Urinary bladder (tissue), 4 donors: ENCODE measurements at places on chromosomes 13 and 19.

DNA sequence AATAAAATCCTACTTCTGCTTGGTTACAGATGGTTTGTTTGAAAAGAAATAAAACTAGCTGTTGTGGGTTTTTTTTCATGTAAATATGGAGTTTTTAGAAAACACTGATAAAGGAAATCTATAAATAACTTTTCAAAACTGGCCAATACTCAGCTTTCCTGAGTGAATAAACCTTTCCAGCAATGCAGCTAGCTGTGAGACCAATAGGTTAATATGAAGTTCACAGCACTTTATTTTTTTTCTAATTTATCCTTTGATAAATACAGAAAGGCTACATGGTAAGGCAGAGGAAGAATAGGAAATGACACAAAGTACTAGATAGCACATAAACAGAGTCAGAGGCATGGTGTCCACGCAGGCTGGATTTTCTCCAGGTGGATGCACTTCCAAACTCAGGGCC lies 154.0 kb downstream of the COG6 start:
- DNase-seq, result no peak

DNA sequence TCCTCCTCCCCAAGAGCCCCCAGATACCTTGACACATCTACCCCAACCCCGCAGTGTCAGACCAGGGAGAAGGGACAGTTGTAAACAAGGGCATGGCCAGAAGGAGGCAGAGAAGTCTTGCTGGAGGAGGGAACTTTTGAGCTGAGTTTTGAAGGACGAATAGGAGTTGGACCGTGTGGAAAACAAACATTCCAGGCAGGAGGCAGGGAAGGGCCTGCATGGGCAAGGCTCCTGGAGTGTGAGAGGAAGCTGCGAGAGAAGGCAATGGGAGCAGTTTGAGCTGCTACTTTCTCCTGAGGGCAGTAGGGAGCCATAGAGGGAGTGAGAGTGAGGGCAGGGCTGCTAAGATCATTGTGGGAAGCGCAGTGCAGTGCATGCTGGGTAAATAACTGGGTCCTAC lies 23.3 kb downstream of the IL12RB1 start:
- no peak for DNase-seq

DNA sequence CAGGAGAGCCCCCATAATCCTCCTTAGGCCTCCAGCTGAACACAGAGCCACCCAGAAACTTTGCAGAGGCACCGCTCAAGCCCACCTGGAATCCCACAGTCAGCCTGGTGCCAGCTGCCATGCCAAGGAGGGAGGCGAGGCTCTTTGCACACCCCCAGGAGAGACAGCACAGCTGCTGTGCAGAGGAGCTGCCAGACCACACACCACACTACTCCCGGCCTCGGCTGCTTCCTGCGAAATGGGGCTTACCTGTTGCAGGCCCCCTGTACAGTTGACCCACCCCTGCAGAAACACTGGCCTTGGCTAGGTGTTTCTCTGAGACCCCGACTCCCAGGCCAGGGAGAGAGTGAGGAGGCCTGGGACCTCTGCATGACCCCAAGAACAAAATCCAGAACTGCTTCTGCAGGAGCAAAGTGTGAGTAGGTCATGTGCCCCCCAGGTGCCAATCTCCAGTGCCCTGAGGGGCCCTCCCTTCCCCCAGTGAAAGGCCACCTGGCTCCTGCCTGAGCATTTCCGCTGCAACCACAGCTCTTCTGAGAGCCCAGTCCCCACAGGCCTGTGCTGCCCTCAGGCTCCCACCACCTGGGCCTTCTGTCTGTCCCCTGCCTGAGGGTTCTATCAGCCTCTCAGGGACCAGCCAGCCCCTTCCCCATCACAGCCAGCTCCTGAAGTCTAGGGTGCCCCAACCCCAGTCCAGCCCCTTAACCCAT lies 580.4 kb downstream of the UQCRFS1 start:
- DNase-seq, result no peak

DNA sequence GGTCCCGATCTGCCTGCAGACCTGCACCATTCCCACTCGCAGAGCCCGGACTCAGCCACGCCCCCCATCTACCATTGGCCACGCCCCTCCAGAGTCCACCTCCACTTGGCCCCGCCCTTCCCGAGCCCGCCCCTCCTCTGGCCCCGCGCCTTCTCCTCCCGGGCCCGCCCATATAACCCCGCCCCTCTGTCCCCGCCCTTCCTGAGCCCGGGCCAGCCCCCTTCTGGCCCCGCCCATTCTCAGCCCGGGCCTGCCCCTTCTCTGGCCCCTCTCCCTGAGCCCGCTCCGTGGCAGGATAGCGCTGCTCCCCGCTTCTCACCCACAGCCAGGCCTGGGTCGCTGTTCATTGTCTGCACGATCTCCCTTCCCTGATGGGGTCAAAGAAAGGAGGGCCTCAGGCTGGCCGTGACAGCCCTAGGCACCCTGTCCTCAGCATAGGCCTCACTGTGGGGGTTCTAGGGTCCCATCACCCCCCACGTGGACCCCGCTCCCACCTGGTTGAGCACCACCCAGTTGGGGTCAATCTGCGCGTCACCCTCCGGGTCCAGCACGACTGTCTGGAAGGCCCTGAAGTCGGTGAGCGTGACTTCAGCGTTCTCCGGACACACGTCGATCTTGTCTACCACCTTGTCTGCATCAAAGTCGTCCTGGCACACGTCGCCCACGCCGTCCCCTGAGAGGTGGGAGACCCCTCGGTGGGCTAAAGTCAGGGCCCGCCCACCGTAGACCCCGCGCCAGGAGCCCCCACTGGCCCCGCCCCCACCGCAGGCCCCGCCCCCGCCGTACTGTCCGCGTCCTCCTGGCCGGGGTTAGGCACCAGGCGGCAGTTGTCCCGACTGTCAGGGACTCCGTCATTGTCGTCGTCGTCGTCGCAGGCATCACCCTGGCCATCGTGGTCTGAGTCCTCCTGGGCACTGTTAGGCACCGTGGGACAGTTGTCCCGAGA lies 5.7 kb downstream of the COMP start:
- DNase-seq, result no peak

DNA sequence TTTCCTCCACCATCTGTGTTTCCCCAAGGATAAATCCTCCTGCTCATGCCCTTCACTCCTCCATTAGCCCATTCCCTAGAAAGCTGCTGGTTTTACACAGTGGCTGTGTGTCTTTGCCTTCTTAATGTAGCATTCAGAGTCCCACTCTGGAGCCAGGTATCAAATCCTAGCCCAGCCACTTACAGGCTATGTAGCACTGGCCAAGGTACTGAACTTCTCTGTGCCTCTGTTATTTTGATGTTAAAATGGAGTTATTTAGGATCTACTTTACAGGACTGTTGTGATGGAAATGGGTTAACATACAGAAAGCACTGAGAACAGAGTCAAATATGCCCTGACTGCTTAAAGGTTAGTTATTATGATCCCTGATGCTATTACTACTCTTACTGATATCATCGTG lies 1.5 kb upstream of the ZSCAN4 start:
- DNase-seq, result no peak

DNA sequence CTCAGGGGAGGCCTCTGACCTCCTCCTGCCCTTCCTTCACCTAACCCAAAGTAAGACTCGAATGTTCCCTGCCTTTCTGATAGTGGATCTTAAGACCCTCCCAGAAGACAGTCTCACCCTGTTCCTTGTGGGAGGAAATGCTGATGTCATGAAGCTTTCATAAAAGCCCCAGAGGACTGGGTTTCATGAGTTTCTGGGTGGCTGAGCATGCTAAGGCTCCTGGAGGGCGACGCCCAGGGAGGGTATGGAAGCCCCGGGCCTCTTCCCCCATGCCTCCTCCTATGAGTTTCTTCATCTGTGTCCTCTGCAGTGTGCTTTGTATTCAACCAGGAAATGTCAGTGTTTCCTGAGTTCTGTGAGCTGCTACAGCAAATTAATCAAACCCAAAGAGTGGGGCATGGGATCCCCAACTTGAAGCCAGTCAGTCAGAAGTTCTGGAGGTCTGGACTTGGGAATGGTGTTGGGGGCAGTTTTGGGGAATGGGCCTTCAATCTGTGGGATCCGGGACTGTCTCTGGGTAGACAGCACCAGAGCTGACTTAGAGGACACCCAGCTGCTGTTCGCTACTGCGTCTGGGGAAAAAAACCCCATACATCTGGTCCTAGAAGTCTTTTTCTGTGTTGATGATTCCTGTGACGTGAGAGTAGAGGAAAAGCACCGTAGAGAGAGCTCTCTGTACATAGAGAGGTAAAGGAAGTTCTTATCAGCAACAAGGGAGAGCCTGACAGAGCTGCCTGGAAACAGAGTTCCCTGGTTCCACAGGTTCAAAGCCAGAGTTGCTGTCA lies 2.0 kb upstream of the LILRB2 start:
- DNase-seq, result no peak

DNA sequence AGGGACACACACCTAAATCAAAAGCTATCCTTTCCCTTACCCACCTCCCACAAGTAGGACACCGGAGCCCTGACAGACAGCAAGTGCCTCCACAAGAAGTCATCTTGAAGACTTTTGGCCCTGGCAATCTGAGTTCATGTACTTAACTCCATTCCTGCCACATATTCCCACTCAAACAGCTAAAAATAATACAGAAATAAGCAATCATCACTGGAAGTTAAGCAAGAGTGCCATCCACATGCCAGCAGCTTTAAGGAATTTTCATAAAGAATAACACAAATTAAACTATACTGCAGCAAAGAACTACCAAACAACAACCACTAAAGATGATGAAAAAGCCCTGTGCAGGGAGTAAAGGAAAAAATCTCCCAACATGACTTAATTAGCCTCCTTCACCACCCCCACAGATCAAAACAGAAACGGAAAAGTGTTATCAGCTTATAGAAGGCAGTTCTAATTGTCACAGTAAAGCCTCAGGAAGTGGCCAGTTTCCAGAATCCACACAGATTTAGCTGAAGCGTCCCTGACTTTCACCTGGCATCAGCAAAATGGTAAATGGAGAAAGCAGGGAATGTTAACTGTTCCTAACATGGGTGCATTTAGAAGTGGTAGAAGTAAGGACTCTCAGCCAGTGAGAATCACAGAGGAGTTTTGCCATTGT lies 343.9 kb downstream of the TBC1D4 start:
- DNase-seq, result no peak

GRCh38 chr13:74226791-74227475 lies 92.7 kb upstream of the KLF12 start:
- no peak for DNase-seq

DNA sequence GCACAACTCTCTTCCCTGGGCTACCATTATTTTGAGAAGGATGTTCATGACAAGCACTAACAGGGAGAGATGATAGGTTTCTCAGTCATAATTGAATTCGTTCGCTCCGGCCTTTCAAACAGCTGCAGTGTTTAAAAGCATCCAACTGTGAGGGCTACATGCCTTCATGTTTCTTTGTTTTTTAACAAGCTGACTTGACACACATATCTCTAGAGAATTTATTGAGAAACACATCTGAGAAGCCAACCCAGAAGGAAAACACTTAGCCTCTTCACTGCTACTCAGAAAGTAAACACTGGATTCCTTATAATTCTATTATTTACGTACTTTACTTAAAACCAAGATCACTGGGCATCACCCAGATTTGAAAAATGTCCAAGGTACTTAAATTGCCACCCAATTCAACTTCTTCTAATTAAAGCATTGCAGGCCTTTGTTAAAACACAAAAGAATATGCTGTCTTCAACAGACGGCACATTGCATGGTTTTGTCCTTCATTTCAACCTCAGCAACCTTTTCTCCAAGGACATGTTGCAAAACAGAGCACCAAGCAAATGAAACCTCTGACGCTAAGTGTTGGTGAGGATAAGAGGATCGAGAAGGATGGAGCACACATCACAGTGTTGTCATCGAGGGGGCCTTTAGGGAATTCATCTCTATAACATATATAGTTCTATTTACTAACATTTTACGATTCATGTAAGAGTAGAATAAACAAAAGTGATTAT lies 75.8 kb downstream of the TBC1D4 start:
- DNase-seq, result no peak
